ENCODE measurements at places on chromosomes 4 and X.
A peak's percentile ranks its signal among the peaks of the same experiment; 100 is the strongest.

- DNase-seq = no peak
Measured at GRCh38 chr4:108601106-108601505, 19.3 kb upstream of the RPL34 start.

GRCh38 chr4:183263787-183264386, 56.2 kb downstream of the CLDN22 start:
- DNase-seq = no peak

DNA sequence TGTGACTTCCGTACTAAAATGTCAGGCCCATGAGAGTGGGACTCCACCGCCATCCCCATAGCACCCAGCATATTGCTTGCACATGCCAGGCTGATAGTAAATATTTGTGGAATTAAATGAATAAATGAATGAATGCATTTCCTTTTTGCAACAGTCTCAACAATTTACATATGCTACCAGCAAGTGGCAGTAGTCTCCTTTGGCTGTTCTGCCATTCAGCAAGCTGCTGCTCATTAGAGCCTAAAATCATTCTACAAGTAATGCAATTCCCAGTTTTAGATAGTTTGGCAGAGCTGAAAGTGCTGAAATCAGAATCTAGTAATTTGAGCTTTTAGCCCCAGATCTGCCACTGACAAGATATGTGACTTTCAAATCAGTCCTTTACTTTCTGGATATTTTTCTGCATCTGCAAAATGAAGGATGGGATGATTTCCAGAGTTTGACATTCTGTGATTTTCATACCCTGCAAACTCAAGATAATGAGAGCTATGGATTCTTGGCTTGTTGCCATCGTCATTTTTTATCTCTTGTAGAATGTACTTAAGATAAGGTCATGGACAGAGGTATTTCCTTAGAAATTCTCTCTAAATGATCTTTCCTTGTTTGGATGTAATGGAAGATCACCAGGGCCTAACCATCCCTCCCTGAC, 35.7 kb upstream of the INTS6L start:
- DNase-seq = no peak

DNA sequence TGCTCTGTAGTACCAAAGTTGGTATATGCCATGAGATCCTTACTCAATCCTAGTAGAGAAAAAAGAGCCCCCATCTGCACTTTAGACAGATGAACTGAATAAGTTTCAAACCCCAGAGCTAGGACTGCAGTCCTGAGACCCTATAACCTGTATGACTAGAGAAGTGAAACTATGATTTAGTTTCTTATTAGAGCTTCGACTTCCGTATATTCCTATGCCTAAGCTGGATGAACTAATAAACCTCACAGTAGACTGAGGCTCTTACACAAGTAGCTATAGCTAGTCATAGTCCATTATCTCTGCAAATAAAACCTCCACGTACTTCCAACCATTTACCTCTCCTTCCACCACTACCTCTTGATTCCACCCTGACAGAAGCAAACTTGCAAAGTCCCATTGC, 6.3 kb upstream of the OTUD4 start:
- no peak for DNase-seq

GRCh38 chr4:73703320-73703719, 37.0 kb upstream of the CXCL8 start:
- no peak for DNase-seq

GRCh38 chrX:104134583-104135261, 22.1 kb downstream of the SLC25A53 start:
- DNase-seq = no peak

- DNase-seq = no peak
Measured at GRCh38 chr4:98630737-98631454, 27.5 kb downstream of the TSPAN5 start.

DNA sequence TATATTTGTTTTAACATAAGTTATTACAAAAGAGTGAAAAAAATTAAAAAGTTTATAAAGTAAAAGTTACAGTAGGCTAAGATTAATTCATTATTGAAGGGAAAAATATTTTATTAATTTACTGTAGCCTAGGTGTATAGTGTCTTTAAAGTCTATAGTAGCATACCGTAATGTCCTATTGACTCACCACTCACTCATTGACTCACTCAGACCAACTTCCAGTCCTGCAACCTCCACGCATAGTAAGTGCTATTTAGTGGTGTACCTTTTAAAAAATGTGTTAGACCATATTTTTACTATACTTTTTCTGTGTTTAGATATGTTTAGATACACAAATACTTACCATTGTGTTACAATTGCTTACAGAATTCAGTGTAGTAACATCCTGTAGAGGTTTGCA, 841.1 kb downstream of the CENPC start:
- DNase-seq = no peak

DNA sequence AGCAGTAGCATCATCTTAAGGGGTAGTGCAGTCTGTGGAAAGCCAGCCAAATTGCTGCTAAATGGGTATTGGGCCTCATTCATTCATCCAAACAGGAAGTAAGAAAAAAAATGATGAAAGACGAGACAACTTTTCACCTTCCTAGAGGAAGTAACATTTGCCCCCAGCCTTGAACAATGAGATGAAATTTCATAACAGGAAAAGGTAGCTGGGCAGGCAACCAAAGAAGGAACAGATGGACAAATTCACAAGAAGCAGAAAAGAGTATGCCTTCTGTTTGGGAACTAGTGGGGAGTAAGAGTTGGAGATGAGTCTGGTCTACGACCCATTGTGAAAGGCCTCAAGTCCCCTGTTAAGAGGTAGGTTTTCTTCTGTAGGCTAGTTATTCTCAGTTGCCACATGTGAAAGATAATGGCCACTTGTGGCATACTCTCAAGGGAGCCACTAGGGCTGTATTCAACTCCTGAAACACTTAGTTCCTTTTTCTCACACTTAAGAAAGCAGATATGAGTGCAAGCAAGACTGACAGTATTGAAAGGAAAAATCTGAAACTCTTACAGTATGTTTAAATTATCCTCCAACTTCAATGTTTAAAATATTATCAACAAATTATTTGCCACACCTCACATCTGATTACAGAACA, 190.4 kb downstream of the AR start:
- no peak for DNase-seq

- no peak for DNase-seq
Measured at GRCh38 chrX:21354725-21355124, 19.5 kb upstream of the CNKSR2 start.

GRCh38 chr4:48103483-48104139, 30.4 kb downstream of the TXK start:
- DNase-seq = no peak

DNA sequence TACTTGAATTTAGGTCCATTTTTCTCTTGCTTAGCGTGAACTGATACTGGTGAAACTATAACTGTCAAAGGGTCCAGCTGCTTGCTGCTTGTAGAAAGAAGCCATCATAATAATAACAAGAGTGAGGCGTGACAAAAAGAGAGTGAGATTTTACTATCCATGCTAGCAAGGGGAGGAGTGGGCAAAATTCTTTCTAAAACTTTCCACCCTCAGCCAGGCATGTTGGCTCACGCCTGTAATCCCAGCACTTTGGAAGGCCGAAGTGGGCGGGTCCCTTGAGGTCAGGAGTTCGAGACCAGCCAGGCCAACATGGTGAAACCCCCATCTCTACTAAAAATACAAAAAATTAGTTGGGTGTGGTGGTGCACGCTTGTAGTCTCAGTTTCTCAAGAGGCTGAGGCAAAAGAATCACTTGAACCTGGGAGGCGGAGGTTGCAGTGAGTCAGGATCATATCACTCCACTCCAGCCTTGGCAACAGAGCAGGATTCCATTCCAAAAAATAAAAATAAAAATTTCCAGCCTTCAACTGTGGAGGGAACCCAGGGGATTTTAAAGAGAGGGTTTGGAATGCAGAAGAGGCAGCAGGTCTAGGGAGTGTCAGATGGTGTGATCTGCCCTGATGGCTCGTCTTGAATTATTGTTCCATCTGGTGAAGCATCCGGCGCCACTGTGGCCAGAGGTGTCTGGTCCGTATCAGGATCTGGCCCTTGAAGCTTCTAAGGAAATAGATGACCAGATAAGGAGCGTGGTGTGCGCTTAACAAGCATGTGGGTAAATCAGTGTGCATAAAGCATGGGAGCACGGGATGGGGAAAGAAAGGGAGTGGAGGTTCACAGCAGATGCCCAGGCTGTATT, 51.8 kb downstream of the LRP2BP start:
- no peak for DNase-seq

- no peak for DNase-seq
Measured at GRCh38 chr4:10205223-10205622, 88.6 kb upstream of the WDR1 start.

DNA sequence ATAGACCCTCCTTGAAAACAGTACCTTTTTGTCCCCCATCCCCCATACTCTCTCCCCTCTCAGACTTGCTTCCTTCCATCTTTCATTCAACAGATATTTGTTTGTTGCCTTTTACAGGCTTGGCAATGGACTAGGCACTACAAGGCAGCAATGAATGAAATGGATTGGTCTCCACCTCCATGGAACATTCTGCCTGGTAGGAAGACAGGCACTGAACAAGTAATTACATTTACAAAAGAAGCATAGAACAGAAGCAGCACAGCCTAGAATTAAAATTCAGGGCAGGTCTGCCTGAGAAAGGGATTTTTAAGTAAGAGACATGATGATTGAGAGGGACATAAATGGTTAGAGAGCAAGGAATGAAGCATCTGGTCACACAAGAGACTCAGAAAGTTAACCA, 346.1 kb downstream of the GRXCR1 start:
- no peak for DNase-seq

- DNase-seq = no peak
Measured at GRCh38 chr4:184424993-184425758, 49.2 kb downstream of the IRF2 start.

DNA sequence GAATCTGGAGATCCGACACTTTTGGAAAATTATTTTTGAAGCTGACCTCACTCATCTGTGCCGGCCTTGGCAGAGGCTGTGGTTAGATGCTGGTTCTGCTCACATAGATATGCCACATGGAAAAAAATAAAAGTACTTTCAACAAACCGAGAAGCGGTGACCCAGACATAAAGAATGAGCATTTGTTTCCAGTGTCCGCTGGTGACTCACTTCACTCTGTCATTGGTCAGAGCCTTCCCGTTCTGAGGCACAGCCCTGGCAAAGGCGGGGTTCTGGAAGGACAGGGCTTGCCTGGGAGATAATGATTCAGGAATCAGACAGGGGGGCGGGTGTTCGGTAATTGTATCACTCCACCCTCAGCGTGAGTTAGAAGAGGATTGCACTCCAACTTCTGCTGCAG, 172.4 kb upstream of the MXRA5 start:
- peak; percentile 30 for DNase-seq

DNA sequence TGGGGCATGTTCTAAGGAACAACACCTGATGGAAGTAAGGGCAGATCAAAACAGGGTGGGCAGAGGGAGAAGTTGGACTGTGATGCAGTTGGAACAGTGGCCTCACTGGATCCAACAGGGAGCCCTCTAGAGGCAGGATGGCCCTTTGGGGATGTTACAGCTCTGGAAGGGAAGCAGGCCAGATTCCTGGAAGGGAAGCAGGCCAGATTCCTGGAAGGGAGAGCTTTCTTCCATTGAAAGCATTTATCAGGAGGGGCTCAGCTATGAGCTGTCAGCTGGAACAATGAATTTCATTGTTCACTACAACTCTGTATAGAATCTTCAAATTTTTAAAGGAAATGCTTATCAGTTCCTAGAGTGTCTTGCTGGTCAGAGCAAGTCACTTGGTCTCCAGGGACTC, 17.7 kb downstream of the IL15 start:
- DNase-seq = peak; percentile 68

DNA sequence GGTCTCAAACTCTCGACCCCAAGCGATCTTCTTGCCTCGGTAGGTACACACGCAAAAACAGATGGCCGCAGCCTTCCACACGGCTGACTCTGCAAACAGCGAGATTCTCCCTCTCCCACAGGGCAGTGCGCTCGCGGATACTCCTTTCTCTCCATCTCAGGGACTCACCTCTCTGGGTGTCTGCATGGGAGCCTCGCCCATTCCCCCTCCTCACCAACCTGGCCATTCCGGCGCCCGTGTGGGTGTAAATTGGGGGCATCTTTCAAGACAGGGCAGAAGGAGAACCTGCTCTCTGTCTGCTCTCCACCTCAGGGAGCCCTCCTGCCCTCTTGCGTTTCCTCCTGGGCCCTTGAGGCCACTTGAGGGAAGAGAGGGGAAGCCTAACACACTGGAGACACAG, 4.4 kb downstream of the CTAG2 start:
- DNase-seq = no peak

DNA sequence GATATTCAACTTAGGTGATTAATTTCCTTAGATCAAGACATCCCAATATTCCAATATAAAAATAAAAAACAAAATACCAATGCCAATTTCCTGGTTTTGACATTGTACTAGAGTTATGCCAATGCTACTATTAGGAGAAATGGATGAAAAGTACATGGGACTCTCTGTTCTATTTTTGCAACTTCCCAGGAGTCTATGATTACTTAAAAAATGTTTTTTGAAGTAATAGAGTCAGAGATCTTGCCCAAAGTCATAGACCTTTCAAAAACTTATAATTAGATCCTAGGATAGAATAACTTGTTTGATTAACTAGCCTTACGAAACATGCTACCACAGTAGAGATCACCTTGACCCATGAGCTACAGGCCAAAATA, 73.6 kb upstream of the MAOA start:
- DNase-seq = no peak

GRCh38 chr4:31059753-31060522, 339.8 kb downstream of the PCDH7 start:
- DNase-seq = no peak

Data from H9 (cell line).